T-helper 9 cell (primary cell): ENCODE measurements at places on chromosomes 7 and 10.

GRCh38 chr7:94655126-94655847 is 646 bp downstream of the SGCE start:
- no peak for DNase-seq

DNA sequence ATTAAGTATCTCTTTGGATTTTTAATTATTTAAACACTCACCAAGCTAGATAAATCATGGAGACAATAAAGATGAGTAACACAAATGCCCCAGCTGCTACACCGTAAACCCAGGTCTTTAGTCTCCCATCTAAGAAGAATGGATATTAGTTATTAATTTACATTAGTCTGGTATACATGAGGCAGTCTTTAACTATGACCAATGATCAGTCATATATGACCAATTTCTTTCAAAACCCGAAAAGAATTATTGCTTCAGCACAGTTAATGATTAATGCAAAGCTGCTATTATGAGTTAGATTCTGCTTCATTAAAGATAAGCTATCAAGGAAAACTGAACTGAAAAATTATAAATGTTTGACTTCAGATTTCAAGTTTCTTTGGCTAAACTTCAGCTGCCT is 402.9 kb downstream of the PHF14 start:
- DNase-seq, result no peak

DNA sequence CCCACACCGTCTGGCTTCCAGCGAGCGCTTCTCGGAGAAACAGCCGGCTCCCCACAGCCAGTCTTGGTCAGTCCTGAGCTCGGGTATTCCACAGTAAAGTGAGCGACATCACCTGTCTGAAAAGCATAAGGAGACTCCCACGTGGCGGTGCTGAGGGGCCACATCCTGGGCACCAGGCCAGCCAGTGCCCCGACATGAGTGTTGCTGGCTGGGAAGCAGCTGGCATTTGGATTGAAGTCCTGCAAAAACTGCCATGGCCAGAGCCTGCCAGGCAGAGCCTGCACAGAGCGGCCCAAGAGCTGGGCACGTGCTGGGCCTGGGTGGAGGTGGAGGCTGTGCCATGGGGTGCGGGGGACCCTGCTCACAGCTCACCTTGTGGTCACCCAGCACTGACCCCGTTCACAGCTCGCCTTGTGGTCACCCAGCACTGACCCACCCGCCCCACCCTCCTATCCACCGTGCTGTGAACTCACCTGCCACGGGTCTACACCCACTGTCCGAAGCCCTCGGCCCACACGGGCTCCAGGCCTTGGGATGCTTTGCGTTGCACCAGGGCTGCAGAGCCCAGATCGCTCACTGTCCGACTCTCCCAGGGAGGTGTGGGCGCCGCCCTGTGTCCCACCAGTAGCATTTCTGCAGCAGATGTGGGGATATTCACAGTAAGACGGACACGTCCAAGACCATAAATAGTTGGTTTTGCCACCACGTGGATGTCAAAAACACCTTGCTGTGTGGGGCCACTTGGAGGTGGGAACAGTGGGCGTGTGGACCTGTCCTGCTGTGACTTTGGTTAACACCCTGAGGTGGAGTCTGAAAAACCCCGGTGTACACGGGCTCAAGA is 48.8 kb downstream of the PITRM1 start:
- DNase-seq, result no peak

GRCh38 chr10:43082746-43083145 is 5.9 kb downstream of the RET start:
- no peak for DNase-seq
